ENCODE measurements at places on chromosomes 4 and X. TPM values are rescaled to one million over a fixed set of nuclear protein-coding genes. Genes with fewer than 3 reads are reported as not detected.

GRCh38 chr4:81467672-81467964, 4.1 kb downstream of the RASGEF1B start:
- no peak overlapping the region for H3K27ac ChIP-seq
- peaks cover 3% of the 10 kb centered on the region for H3K4me1 ChIP-seq
- no peaks in the 10 kb centered on the region for H3K36me3 ChIP-seq
- no peak for DNase-seq
- no peak overlapping the region for H3K4me3 ChIP-seq
- H3K27me3 ChIP-seq, result peaks cover 7% of the 10 kb centered on the region

DNA sequence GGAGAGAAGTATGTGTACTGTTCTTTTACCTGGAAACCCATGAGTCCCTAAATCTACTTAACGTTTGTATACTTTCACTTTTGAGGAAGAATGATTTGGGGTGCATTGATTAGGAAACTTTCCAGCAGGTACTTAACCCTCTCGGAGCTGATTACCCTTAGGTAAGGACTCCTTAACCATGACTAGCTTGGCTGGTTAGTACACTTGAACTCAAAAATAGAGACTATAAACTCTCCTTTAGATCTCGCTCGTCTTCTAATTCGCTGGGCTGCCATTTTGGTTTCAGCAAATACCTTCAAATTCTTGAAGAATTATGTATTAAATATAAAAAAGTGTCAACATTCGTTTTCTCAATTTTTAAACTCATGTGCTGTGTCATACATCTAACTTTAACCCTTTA, 2.0 kb downstream of the USP9X start:
- H3K4me3 ChIP-seq, result peak overlapping the region; percentile 96
- H3K27ac ChIP-seq, result no peak overlapping the region
- H3K4me1 ChIP-seq, result no peaks in the 10 kb centered on the region
- H3K36me3 ChIP-seq, result no peaks in the 10 kb centered on the region
- H3K27me3 ChIP-seq, result no peaks in the 10 kb centered on the region

GRCh38 chr4:53189011-53189410, 176.8 kb downstream of the SCFD2 start:
- no peaks in the 10 kb centered on the region for H3K27me3 ChIP-seq
- H3K36me3 ChIP-seq, result no peaks in the 10 kb centered on the region
- no peaks in the 10 kb centered on the region for H3K4me1 ChIP-seq
- no peak overlapping the region for H3K4me3 ChIP-seq
- no peak overlapping the region for H3K27ac ChIP-seq

The RASSF6 gene
- 0.28 TPM for total RNA-seq

GRCh38 chr4:75633846-75634245, 3.5 kb upstream of the CDKL2 start:
- peaks cover 2% of the 10 kb centered on the region for H3K4me1 ChIP-seq
- no peak for DNase-seq
- no peak overlapping the region for H3K27ac ChIP-seq
- no peaks in the 10 kb centered on the region for H3K27me3 ChIP-seq
- H3K4me3 ChIP-seq, result no peak overlapping the region

All from H1 (cell line).